ENCODE measurements at places on chromosomes 16 and 17.

DNA sequence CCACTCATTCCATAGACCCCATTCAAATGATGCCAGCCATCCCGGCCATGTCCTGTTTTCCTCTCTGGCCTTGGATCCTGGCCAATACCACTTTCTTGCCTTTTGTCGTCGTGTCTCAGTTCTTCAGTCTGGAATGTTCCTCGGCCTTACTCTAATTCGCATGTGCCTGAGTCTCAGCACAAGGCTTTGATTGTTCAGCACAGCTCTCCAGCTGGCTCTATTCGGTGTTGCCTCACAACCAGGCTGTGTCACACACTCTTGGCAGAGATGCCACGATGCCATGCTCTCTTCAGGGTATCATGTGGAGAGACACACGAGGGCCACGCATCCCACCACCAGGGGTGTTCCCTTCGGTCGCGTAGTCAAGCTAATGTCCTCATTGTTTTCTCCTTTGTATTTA is 1.8 kb upstream of the VPS4A start:
- no peak for DNase-seq

- DNase-seq: no peak
Measured at GRCh38 chr16:87628246-87628923, 26.1 kb downstream of the JPH3 start.

- DNase-seq: no peak
Measured at GRCh38 chr16:56852401-56852730, 12.6 kb upstream of the SLC12A3 start.

DNA sequence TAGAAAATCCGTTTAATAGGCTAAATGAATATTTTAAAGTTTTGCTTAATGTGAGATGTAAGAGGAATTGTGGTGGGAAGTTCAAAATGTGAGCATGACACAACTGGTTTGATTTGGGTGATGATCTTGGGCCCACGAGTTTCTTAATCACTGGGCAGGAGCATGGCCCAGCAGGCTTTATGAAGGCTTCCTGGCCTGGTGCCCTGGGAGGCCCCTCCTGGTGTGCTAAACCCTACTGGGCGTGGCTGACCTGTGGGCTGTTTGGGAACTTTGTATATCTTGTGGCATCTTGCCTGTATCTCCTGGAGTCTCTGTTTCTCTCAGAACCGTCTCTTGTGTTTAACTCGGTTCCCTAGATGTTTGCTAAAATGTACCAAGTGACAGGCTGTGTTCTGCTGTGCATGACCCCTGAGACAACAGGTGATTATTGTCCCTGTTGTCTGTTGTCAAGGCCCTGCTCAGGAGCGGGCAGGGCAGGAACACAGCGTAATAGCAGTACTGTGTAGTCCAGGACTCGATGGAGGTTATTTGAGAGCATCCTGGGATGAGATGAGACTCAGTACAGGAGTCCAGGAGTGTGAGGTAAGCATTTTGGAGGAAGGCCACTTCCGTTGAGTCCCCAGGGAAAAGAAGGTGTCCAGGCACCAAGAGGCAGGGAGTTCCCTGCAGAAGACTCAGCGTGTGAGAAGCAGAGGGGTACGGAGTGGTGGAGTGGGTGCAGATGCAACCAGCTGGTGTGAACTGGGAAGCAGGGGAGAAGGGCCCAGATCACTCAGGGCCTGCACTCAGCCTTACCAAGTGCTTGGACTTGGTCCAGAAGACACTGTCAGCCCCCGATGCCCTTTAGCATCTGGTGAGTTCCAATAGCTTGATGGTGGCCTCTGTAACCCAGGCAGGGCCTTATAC is 48.5 kb downstream of the B9D1 start:
- DNase-seq: no peak

GRCh38 chr17:8953156-8953885 is 12.2 kb downstream of the PIK3R5 start:
- DNase-seq: no peak

GRCh38 chr17:74842146-74842598 is 17.5 kb downstream of the GRIN2C start:
- DNase-seq: no peak

DNA sequence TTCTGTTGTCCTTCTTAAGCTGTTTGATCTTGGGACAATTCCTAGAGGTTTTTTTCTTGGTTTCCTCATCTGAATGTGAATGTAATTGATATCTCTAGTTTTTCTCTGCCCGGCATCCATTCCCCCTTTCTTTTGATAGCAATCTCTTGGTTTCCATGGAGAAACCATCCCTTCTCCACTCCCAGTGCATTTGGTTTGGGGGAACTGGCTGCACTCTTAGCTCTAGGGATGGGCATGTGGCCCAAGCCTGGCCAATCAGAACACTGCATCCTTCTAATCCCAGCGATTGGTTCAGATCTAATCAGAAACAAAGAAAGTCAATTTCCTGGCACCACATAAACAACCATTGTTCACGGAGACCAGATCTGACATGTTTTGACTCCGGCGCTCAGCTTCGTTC is 45.1 kb downstream of the IRX3 start:
- no peak for DNase-seq

GRCh38 chr16:79071424-79071823 is 529.1 kb downstream of the MAF start:
- no peak for DNase-seq

GRCh38 chr16:2037647-2038381 is 9.8 kb downstream of the NTHL1 start:
- DNase-seq: no peak

DNA sequence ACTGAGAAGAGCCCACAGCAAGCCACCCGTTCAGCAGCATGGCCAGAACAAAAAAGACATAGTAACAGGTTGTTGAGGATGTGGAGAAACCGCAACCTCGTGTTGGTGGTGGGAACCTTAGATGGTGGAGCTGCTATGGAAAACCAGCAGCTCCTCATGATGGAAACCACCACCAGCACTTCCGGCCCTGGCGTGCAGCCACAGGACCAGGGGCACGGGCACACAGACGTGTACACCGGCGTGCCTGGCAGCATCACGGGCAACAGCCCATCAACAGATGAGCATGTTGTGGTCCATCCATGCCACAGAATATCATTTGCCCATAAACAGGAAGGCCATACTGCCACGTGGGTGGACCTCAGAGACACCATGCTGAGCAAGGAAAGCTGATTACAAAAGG is 11.9 kb downstream of the CTU2 start:
- no peak for DNase-seq

DNA sequence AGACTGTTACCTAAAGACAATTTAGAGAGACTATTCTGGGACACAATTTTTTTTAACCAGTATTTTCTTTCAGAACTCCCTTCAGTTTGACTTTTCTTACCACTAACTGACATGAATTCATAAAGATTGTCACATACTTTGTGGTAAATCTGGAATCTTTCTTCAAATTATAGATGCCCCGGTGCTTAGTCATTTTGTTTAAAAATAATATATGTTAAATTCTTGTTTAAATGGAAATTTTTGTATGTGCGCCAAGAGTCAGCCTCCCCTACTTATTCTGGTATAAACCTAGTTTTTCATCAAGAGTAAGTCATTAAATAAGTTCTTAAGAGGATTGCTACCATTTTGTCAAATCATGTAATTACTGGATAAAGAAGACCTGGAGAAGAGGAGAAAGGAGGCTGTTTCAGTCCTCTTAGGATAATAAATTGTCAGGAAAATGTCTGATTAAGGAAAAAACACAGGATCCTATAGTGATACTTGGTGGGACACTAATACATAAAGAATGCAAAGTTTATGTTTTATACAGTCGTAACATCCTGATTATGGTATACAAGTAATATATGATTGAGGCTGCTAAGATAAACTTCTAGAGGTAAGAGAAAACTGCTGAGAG is 424.4 kb downstream of the PMP22 start:
- DNase-seq: no peak

DNA sequence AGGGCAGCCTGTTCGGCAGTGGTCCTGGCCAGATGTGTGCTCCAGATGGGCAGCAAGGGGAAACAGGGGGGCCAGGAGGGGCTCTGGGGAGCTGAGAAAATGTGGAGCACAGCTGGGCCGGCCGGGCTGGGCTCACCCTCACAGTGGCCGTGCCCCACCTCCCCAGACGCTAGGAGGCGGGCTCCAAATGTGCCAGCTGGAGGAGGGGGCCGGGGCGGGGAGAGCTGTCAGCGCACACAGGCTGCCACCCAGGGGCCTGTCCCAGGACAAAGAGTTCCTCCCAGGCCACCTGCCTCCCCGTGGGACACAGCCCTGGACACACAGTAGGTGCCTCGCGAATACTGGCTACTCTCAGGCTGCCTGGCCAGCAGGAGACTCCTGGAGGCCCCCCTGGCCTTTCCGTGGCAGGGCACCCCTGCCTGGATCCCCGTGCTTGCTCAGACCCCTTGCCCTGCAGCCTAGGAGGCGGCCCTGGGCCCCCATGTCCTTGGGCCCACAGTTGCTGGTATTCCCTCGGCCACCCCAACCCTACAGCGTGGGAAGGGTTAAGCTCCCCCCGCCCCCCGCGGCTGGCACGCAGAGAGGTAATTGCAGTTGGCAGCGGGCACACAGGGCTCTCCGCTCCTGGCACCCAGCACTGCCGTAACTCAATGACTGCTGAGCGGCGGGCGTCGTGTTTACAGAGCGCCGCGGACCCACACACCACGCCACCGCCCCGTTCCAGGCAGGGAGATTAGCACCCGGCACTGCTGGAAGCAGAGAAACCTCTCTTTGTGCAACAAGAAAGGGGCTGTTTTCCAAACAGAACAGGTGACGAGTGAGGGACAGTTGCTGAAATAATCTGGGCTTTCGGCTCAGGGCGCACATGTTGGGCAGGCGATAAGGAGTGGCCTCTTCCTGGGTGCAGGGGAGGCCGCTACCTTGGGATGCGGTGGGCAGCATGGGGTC is 32.2 kb downstream of the BAHCC1 start:
- no peak for DNase-seq

DNA sequence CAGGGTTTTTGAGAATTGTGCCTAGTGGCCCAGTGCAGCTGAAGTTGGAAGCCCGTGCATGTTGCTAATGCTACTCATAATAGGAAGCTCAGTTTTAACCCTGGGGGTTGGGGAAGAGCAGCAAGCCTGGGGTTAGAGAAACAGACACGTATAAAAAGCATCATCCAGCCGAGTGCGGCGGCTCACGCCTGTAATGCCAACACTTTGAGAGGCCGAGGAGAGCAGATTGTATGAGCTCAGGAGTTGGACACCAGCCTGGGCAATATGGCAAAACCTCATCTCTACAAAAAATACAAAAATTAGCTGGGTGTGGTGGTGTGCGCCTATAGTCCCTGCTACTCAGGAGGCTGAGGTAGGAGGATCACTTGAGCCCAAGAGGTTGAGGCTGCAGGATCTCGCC is 2.3 kb upstream of the CLUH start:
- DNase-seq: no peak

DNA sequence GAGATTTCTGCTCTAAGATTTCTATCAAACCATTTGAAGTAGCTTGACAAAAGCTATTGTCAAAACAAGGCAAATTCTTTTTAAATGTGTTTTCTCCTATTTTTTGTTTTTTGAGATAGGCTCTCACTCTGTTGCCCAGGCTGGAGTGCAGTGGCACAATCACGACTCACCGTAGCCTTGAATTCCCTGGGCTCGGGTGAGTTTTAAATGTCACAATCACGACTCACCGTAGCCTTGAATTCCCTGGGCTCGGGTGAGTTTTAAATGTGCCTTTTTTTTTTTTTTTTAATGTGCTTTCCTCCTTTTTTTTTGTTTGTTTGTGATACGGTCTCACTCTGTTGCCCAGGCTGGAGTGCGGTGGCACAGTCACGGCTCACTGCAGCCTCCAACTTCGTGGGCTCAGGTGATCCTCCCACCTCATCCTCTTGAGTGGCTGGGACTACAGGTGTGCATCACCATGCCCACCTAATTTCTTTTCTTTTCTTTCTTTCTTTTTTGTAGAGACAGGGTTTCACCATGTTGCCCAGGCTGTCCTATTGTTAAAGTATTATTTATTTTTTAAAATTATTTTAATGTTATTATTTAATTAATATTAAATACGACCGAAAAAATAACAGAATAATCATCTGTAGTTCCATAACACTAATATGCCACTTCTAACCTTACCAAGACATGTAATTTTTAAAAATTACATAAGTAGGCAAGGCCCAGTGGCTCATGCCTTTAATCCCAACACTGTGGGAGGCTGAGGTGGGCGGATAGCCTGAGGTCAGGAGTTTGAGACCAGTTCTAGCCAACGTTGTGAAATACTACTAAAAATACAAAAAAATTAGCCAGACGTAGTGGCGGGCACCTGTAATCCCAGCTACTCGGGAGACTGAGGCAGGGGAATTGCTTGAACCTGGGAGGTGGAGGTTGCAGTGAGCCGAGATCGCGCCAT is 69.7 kb upstream of the FA2H start:
- no peak for DNase-seq

GRCh38 chr16:1215574-1216295 is 9.3 kb downstream of the TPSG1 start:
- DNase-seq: no peak

DNA sequence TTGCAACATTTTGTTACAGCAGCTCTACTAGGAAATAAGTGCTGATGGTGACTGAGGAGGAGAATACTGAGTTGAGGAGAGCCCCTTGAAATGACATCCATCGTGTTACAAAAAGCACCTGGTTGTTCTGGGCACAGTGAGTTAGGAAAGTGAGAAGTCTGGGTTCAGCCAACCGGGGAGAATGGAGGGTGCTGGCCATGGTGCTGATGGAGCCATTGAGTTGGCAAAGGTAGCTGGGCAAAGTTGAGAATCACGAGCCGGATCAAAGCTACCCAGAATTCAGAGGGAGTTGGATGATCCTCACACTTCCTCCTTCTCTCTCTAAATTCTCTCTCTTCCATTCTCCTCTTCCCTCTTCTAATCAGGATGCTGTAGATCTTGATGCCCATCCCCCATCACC is 35.0 kb upstream of the ASIC2 start:
- no peak for DNase-seq

GRCh38 chr17:2146132-2146871 is 91.4 kb downstream of the HIC1 start:
- no peak for DNase-seq

- DNase-seq: no peak
Measured at GRCh38 chr17:57102122-57102521, 17.1 kb downstream of the AKAP1 start.

GRCh38 chr17:41664587-41665565 is 23.8 kb upstream of the EIF1 start:
- DNase-seq: no peak

DNA sequence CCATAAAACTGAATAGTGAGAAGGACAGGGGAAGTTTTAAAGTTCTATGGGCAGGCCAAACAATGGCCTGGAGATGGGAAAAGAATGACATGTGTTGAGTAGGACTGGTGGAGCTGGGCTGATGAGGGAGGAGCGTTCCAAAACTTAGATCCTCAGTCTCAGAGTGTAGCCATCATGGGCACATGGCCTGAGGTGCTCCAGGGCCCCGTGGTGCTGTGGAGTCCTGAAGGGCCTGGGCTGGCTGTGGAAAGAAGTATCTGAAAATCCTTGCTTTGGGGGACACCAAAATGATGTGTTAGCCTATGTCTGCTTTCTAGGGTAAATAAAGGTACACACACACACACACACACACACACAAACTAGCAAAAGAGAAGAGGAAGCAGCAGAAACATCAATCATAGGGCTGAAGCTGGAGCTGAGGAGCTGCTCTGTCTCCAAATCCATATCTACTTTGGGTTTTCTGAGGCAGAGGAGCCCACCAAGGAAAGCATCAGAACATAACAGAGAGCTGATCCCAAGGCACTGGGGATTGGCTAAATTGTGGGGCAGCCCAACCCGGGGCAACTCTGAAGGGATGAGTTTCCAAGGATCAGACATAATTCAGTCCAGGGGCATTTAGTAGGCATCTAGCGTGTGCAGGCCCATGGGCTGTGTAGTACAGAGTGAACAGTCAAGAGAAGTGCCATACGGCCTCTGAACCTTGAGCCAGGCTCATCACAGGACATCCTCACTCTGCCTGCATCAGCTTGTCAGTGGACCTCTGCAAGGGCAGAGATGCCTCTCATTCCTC is 85.2 kb downstream of the C16orf78 start:
- no peak for DNase-seq
